Stimulated activated CD4-positive, alpha-beta T cell treated with anti-CD3 and anti-CD28 coated beads, TNF-alpha, amount 100 ng/mL, for 1 hour (primary cell): ENCODE measurements at places on chromosomes 5 and 9.

- DNase-seq: no peak
These were observed 765.1 kb upstream of the CTNND2 start for GRCh38 chr5:12669326-12669725.

GRCh38 chr9:36881743-36882441, 152.2 kb downstream of the PAX5 start:
- no peak for DNase-seq

GRCh38 chr5:143791848-143792731, 19.9 kb upstream of the HMHB1 start:
- DNase-seq: no peak

DNA sequence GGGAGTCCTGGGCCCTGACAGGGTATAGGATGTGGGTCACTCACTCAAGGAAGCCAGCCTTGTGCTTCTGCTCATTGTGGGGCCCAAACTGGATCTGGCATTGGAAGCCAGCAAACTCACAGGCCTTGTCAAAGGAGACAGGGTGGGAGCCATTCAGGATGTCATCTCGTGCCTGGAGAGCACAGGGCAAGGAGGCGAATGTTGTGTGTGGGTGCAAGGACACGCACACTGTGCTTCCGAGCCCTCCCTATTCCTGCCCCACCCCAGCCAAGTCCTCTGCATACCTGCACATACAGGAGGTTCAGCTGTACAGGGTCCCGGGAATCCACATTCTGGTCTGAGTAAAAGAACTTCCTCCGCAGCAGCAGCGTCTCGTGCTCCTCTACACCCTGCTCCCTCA, 8.1 kb downstream of the TLN1 start:
- no peak for DNase-seq

DNA sequence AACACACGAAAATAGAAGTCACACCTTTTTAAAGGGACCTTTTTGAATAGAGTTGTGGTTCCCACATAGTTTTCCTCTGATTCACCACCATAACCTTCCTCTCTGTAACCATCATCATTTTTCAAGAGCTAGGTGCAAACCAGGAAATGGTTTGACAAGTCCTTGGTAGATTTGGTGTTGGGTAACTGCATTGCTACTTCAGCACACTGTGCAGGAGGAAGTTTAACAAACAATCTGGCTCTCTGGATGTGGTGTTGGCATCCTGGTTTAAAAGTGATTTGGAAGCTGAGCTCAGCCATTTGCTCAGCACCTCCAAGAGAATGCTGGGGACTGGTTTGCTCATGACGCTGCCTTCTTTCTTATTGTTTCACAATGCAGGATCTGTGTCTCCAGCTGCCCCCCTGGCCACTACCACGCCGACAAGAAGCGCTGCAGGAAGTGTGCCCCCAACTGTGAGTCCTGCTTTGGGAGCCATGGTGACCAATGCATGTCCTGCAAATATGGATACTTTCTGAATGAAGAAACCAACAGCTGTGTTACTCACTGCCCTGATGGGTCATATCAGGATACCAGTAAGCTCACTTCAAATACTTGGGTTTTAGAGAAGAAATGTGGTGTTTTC, 213.1 kb downstream of the RFK start:
- DNase-seq: no peak

- no peak for DNase-seq
These were observed 10.8 kb upstream of the PLIN2 start for GRCh38 chr9:19138084-19138483.

DNA sequence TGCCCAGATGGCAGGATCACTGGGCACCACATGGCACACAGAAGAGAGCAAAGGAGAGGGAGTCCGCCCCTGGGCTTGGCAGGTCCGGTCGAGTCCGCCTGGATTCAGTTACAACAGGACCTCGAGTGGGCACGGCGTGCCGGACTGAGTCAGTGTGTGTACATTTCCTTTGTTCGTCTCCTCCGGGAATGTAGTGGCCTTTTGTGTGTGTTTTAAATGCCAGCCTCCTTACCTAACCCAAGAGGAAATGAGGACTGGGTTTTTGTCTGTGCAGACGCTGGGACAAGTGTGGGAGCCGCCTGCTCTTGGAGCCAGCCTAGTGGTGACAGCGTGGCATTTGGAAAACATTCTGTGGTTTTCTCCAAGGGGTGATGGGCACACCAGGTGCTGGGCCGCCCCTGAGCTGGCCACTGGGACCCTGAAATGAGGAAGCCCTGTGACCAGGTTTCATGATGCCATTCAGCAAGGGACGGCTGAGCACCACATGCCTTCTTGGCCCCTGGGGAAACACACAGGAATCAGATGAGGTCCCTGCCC, 9.6 kb downstream of the NEK6 start:
- no peak for DNase-seq

GRCh38 chr9:106479679-106480078, 383.3 kb upstream of the ZNF462 start:
- no peak for DNase-seq

DNA sequence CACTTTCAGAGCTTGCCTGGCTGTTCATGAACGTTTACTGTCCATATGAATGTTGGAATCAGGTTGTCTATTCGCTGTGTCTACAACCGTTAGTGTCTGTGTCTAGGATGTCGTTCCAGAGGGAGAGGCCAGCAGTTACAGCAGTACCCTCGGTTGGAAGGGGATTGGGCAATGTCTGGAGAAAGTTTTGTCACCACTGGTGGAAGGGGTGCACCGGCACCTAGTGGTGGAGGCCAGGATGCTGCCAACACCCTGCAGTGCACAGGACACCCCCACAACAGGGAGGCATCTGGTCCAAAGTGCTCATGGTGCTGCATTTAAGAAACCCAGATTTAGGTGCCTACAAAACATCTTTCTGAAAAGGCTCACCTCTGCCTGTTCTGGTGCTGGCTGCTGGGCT, 220.7 kb downstream of the FANCC start:
- no peak for DNase-seq

DNA sequence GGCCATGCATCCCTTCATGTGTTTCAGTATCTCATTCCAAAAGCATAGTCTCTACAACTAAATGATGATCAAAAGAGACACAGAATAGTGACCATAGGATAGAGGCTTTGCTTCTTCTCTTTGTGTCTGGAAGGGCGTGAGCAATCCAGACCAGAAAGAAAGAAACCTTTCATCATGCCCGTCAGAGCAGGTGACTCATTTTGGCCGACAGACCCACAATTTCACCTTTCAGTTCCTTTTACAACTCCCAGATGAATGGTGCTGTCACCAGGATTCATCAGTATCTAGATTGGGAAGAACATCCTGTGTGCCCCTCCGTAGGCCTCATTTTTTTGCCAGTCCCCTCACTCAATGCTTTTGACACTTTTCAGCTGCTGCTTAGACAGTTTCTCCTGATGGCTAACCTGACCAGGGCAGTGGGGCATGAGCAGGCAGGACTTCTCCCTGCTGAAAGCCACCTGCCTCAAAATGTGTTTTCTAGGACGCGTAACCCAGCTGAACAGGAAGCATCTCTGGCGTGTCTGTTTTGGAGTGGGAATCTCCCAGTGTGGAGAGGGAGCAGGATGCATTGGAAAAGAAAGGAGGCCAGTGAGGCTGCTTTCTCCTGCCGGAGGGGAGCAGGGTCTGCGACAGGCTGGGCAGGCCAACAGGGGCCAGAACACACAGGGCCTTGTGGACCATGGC, 21.2 kb downstream of the ABLIM3 start:
- DNase-seq: no peak

DNA sequence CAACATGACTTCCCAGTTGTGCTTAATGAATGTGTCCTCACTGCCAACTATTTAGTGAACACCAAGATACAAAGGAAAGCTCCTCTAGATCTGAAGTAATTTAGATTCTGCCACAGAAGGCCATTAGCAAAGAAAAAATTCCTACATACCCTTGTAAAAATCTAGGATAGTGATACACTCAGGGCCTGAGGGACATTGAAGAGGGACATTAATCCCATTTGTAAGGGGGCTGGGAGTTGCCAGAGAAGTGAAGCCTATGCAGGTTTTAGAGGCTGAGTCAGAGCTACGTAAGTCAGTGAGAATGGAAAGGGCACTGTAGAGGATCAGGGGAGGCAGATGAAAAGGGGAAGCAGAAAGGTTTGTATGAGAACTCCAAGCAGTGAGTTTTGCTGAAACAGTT, 286.9 kb upstream of the TARS1 start:
- no peak for DNase-seq

DNA sequence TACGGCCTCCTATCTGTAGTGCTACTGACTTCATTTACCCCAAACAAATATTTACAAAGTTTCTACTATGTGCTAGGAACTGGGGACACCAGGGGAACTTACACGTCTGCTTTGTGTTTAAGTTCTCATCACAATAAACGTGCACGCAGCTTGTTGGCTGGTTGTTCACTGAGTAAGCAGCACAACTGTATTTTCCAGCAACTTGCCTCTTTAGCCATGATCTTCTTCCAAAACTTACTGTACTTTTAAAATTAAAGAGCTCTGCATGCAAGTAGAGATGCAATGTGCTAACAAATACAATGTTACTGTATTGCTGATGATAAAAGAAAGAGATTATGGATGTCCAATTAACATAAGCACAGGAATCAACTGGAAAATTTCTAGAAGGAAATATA, 62.8 kb downstream of the RAPGEF1 start:
- DNase-seq: no peak

GRCh38 chr9:127498298-127498697, 47.0 kb downstream of the LRSAM1 start:
- no peak for DNase-seq

DNA sequence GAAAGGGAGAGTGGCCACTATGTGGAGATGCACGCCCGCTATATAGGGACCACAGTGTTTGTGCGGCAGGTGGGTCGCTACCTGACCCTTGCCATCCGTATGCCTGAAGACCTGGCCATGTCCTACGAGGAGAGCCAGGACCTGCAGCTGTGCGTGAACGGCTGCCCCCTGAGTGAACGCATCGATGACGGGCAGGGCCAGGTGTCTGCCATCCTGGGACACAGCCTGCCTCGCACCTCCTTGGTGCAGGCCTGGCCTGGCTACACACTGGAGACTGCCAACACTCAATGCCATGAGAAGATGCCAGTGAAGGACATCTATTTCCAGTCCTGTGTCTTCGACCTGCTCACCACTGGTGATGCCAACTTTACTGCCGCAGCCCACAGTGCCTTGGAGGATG, 19.8 kb downstream of the RGMB start:
- no peak for DNase-seq

DNA sequence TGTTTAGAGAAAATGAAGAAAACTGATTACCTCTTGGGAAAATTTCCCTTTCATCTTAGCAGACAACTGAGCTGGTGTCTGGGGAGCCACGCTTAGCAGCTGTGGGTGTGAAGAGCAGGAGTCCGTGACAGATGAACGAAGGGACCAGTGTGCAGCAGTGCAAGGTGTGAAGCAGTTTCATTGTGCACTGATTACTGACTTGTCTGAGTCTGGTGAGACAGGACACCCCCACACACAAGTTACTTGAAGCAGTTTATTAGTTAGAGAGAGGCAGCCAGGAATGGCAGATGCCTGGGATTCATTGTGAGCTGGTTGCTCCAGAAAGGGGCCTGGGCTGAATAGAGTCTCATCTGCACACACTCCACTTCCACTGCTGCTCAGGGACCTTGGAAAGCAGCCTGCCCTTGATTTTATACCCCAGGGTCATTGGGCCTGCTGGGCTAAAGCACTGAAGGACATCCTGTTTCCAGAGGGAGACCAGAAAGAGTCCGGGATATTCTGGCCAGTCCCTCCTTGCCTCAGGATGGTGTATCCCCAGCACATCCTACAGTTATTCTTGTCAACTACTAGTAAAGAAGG, 47.4 kb downstream of the FBXL7 start:
- DNase-seq: no peak

- no peak for DNase-seq
These were observed 117.0 kb upstream of the GHR start for GRCh38 chr5:42306287-42306686.

GRCh38 chr5:138833080-138833479, 42.1 kb downstream of the LRRTM2 start:
- DNase-seq: no peak

GRCh38 chr5:74028976-74029375, 403.0 kb downstream of the ARHGEF28 start:
- no peak for DNase-seq

DNA sequence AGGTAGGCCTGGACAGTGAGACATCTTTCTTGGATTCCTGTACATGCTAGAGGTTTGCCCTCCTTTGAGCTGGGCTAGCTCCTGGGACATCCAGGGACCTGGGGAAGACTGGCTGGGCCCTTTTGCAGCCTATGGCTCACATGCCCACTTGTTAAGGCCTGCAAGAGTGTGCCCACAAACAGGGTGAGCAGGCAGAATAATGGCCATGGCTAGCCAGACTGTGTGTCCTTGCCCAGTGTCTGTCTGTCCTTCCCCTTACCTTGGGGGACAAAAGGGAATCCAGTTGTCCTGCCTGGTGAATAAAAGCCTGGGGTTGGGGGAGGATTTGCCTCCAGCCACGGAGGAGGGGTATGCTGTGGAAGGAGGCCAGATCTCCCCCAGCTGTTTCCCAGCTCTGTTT, 13.0 kb upstream of the CXXC5 start:
- DNase-seq: no peak

GRCh38 chr5:152542741-152543140, 137.7 kb upstream of the NMUR2 start:
- no peak for DNase-seq

DNA sequence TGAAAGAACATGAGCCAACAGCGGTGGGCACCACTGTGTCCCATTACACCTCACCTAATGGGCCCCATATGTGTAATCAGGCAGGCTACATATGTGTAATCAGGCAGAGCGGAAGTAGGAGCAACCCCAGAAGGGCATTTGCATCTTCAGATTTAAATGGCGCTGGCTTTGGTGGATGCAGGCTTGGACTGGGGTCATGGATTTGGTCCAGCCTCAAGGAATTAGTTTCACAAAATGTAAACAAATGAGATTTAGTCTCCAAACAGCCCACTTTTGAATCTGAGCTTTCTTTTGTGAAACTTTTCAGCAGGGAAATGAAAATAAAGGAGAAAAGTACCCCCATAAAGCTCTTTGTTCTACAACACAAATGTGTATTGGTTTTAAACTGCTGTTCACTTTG, 161.3 kb downstream of the LPAR1 start:
- no peak for DNase-seq
